ENCODE measurements at places on chromosomes 12 and 14.

DNA sequence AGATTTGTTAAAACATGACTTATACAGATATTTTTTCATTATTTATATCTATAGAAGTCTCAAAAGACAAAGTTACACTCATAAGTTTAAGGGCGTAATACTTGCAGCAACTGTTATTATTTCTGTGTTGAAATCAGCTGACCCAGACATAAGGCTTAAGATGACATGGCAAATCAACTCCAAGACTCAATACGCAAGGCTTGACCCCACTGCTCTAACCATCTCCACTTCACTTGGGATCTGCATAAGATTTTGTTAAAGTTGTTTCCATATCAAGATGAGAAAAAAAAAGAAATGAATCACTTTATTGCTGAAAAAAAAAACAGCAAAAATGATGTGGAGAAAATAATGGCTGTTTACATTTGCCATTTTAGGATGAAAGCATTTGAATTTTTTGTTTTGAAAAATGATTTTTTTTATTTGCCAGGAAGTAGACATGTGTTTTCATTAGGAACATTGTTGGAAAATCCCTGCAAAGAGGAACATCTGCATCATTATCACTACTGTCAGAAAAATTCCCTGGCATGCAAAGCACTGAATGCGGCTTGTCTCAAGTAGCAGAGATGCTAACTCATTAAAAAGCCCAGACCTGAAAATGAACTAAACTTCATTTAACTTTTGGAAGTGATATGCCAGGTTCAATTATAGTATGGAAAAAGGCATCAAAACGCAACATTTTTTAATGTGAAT is 73.5 kb downstream of the LIN7A start:
- no peak for DNase-seq

DNA sequence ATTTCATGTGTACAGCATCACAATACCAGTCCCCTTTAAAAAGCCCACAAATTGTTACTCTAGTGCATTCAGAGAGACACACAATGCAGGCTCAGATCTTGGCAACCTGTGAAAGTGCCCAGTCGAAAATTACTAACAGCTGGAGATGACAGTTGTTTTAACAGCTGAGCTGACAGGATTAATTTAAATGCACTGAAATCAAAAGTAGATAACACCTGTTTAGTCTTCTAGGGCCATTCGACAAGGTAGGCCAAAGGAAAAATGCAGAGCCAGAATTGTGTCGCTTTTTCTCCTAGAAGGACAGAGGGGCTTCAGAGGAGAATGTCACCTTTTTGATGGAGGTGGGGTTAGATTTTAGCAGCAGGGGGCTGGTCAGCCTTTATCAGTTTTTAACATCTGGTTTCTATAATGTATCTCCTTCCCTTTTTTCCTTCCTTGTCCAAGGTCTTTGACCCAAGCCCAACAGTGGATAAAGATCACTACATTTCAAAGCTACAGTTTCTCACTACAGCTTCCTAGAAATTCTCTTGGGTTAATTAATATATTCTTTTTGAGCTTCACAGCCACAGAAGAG is 139.1 kb downstream of the SOX5 start:
- DNase-seq: no peak

- DNase-seq: no peak
Observed at GRCh38 chr14:31936115-31936514, 141.0 kb upstream of the ARHGAP5 start.

DNA sequence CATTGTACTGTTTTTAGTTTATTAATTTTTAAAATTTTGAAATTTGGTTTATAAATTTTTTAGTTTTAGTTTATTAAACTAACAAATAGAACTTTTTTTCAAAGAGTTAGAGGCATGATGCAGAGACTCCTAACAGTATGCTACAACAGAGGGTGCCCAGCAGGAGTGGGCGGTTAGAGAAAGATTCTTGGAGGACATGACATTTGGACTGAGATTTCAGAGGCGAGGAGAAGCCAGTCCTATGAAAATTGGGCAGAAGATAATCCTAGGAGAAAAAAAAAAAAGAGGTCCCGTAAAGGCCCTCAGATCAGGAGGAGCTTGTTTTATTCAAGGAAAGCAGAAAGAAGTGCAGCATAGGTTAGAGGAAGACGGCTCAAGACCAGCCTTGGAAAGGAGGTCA is 21.7 kb downstream of the KCNK10 start:
- DNase-seq: no peak

Data from dorsolateral prefrontal cortex (tissue), 122 donors.